ENCODE measurements at places on chromosomes 6 and 20. TPM values are rescaled to one million over a fixed set of nuclear protein-coding genes. Genes with fewer than 3 reads are reported as not detected.

- H3K4me1 ChIP-seq = no peaks in the 10 kb centered on the region
- no peaks in the 10 kb centered on the region for H3K36me3 ChIP-seq
Observed at GRCh38 chr6:128666405-128666804, 146.0 kb upstream of the PTPRK start.

DNA sequence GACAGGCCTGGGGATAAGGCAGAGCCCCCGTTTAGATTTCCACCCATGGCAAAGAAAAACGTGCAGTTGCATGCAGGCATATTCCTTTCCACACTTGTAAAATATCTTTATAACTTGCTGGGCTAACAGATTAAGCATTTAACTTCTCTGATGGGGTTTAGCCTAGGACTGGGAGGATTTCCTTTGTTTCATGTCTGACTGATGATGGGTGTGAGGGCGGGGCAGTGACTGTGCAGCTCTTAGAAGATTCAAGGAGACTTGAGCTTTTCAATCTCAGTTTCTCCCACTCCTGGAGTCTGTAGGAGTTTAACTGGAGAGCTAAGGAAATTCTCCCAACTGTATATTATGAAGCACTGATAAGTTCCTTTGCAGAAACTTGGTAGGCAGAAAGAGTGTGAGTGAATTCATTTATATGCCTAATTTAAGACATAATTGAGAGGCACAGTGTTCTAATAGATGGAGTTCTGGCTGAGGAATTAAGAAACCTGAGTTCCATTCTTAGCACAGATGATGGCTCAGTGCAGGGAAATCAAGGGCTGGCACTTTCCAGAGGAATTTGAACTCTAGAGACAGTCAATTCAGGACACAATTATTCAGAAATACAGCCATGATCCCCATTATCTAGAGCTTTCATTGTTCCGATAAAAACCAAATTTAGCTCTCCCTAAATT is 214.6 kb upstream of the CNR1 start:
- no peaks in the 10 kb centered on the region for H3K36me3 ChIP-seq
- H3K4me3 ChIP-seq = no peak overlapping the region
- no peak overlapping the region for H3K27ac ChIP-seq
- H3K27me3 ChIP-seq = no peaks in the 10 kb centered on the region
- peaks cover 36% of the 10 kb centered on the region for H3K4me1 ChIP-seq

GRCh38 chr6:9532621-9533557 is 882.0 kb downstream of the TFAP2A start:
- no peak overlapping the region for H3K27ac ChIP-seq
- DNase-seq = no peak

GRCh38 chr20:61769286-61769832 is 296.3 kb downstream of the TAF4 start:
- H3K4me1 ChIP-seq = no peaks in the 10 kb centered on the region
- H3K27me3 ChIP-seq = peaks cover 5% of the 10 kb centered on the region
- no peaks in the 10 kb centered on the region for H3K36me3 ChIP-seq
- no peak for DNase-seq

- no peak overlapping the region for H3K4me3 ChIP-seq
- H3K36me3 ChIP-seq = no peaks in the 10 kb centered on the region
- H3K27ac ChIP-seq = no peak overlapping the region
- H3K27me3 ChIP-seq = peaks cover 2% of the 10 kb centered on the region
- peaks cover 8% of the 10 kb centered on the region for H3K4me1 ChIP-seq
Observed at GRCh38 chr20:61332016-61332975, 80.2 kb downstream of the CDH4 start.

The ADTRP gene
- not detected for total RNA-seq

Data from neural progenitor cell (in vitro differentiated cells).